ENCODE measurements at places on chromosomes 3 and 15.

- no peak for DNase-seq
Observed at GRCh38 chr3:5007873-5008272, 28.6 kb downstream of the BHLHE40 start.

DNA sequence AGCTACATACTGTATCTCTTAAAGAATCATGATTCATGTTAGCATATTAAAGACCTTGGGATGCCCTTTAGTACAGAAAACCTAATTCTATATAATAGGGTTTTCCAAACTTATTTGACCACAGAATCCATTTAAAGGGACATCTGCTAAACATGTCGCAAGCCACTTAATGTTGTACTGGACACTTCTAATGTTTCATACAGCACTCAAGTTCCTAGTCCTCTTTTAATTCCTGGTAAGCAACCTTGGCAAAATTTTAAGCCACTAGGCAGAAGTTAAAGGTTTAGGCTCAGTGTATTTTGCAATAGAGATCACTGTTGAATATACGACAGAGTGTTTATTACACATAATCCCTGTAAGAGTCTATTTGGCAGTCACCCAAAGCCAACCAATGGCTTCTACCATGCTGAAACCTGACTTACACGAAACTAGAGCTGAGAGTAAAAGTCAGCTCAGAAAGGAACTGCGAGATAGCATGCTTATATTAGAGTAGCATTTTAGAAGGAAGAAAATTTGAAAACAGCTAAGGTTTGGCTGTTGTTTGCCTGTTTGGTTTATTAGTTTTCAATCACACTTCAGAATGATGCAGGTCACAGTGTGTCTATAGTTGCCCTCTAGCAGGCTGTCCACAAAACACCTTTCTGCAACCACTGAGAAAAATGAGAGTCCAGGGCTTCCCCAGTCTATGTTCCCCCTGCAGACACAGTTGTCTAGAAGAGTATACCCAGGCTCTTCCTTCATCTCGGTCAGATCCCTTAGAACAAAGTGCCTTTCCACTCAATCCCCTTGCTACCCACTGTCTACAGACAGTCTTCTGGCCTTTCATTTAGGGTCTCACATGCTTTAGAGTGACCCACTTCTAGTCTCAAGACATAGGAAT is 104.4 kb downstream of the FMN1 start:
- no peak for DNase-seq

- no peak for DNase-seq
Observed at GRCh38 chr3:174495928-174496327, 363.2 kb upstream of the NAALADL2 start.

DNA sequence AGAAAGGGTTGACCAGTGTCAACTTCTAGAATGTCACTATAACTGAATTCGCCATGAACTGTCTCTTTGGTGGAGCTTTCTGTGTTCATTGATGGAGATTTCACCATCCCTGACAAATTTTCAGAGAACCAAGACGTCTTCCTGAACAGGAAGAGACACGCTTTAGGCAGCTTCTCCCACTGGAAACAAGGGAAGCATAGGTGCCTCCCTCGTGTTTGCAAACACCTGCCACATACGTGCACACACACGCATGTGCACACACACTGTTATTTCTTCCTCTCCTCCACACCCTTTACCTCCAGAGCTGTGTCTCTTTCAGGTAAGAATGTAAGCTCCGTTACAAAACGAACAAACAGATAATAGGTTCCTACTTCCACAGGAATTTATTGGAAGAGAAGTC is 15.6 kb downstream of the ARRDC4 start:
- no peak for DNase-seq

- no peak for DNase-seq
Observed at GRCh38 chr3:69770976-69771634, 31.8 kb downstream of the MITF start.

DNA sequence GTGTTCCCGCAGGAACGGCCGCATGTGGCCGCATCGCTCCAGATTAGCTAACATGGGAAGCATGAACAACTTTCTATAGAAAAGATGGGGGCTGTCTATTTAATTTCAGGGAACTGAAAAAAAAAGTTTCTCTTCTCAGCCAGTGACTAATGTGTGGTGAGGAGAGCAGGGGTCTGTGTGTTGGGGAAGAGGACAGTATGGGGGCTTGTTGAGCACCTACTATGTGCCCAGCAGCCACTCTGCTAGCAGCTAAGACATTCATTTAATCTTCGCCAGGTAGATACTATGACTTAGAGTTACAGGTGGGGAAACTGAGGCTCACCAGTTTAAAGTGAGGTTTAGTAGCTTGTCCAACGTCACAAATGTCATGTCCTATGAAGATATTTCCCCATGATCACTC is 56.6 kb downstream of the MGLL start:
- no peak for DNase-seq

DNA sequence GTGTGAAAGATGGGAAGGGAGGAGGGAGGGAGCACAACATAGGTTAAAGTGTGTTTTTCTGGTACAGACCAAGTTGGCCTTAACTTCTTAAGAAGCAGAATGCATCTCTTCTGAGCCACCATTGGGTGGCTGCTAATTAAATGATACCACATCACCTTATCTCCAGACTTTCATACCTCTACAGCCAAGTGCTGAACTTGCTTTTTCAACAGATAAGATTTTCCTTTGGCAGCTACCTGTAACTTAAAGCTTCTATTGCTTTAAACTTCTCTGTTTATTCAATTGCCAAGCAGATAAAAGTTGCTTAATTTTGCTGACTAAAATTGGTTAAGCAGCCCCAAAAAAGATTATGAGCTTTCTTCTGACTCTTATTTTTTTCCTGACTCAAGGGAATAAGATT is 292.4 kb upstream of the SGO1 start:
- DNase-seq: no peak

DNA sequence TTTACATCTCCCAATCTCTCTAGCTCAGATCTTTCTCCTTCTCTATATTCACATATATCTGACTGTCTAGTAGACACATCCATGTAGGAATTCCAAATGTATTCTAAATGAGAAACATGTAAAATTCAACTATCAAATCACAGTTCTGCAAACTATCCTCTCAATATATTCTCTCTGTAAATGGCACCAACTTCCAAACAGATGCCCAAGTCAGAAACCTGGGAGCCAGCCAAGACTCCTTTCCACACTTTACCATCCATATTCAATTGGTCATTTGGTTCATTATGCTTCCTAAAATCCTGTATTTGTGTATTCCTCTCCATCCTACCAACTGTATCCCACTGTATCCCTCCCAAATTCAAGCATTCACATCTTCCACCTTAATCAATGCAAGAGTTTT is 53.0 kb upstream of the INO80 start:
- no peak for DNase-seq

GRCh38 chr3:14839236-14839635 is 20.5 kb downstream of the FGD5 start:
- no peak for DNase-seq

DNA sequence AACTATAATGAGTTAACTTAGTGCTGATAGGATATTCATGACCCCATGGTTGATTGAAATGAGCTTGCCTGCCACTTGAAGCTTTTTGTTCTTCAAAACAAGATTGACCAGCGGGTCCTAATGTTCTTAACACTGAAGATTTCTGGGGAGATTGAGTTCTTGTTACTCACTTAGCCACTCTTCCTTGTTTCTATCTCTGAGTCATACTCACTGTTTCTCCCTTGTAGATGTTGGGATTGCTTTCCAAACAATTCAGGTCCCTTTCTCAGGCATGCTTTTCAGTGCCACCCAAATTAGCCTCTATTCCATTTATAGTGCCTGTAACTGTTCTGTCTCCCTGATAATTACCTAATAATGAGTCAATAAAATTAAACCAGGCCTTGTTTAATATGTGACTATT is 517.0 kb downstream of the SQOR start:
- no peak for DNase-seq

DNA sequence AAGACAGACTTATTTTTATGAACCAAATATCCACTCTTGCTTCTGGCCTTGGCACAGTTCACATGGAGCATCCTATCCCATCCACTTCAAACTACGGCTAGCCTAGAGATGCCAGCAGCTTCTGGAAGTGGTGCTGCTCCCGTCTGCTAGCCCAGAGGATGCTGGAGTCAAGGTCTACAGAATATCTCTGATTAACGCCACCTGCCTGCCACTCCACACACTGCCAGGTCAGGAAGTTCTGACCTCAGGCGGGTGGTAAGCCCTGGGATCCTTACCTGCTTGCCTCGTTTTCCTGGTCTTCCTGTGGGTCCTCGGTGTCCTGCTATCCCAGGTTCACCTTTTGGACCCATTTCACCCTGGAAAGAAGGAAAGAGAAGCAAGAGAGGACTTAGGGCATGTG is 42.9 kb downstream of the EAF1 start:
- DNase-seq: no peak

GRCh38 chr15:94584833-94585244 is 353.5 kb downstream of the MCTP2 start:
- DNase-seq: peak; percentile 14

All from activated naive CD8-positive, alpha-beta T cell treated with anti-CD3 and anti-CD28 coated beads, Interleukin-2, amount 50 U/mL, for 16 hours (primary cell).